Right lung (tissue), 10 donors: ENCODE measurements at places on chromosomes 7 and 10. TPM values are rescaled to one million over a fixed set of nuclear protein-coding genes. Genes with fewer than 3 reads are reported as not detected.
A peak's percentile ranks its signal among the peaks of the same experiment; 100 is the strongest.

GRCh38 chr10:33900596-33900995 lies 566.1 kb upstream of the NRP1 start:
- peak; percentile 60 for DNase-seq

GRCh38 chr7:45924283-45924682 lies 3.2 kb upstream of the IGFBP3 start:
- no peak for DNase-seq

DNA sequence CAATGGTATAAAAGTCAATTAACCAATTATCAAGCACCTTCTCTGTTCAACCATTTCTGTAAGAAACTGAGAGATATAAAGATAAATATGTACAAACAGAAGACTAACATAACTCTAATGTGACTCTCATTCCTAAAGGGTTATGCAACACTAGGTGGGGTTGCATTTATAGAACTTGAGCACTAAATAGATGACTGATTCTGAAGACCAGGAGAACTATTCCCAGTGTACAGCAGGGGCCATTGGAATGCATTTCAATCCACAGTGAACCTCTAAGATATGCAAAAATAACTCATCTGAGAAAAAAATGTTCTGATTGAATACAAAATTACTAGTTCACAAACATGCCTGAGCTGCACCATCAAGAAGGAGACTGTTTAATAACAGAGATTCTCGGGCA lies 341.2 kb upstream of the STEAP1 start:
- no peak for DNase-seq

- DNase-seq = no peak
Measured at GRCh38 chr10:71754562-71754961, 18.8 kb downstream of the VSIR start.

CAMK1D gene
- 4.6 TPM for polyA plus RNA-seq
